ENCODE measurements at places on chromosomes 5 and 9. TPM values are rescaled to one million over a fixed set of nuclear protein-coding genes. Genes with fewer than 3 reads are reported as not detected.

DNA sequence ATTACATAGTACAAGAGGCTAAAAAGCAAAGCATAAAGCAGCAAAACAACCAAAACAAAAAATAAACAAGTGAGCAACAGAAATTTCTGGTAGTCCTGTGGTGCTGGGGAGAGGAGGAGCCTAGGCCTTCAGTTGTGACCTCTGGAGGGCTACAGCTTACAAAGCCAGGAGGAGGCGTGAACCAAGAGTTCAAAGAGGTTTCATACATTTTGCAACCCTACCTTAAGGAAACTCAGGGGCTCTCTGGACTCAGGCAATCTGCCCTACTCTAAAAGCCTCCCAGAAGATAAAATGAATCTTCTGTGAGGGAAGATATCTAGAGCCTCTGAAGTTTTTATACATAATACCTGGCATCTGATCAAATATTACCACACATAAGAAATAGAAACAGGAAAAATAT is 187.4 kb downstream of the AGTPBP1 start:
- no peak overlapping the region for H3K4me3 ChIP-seq
- no peak overlapping the region for H3K27ac ChIP-seq
- no peaks in the 10 kb centered on the region for H3K4me1 ChIP-seq

DNA sequence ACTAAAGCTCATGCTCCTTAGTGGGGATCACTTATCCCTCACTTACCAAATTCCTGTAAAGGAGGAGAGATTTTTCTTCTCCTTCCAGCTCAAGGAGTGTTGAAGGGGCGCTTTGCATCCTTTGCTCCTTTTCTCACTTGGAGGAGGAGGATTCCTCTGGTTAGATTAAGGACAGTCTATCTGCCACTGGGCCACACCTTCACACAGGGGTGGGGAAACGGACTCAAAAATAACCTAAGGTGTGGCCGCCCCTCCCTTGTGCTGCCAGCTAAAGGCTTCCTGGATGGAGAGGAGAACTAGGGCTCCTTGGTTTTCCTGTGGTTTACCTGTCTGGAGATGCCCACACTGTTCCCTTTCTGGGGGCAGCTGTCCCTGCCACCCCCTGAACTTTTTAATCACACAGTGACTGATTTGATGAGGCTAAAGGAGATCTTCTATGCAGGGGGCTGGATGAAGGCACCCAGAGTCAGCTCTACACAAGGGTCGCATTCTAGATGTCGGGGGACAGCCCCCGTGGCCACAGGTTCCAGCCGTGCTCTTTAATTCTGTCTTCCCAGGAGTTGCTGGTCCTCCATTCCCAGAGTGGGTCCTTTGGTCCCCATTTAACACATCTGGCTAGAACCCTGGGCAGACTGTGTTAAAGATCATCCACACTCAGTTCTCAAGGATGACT is 14.4 kb downstream of the GLRX start:
- H3K27ac ChIP-seq = peak overlapping the region; percentile 80
- DNase-seq = no peak
- H3K36me3 ChIP-seq = peaks cover 15% of the 10 kb centered on the region
- no peaks in the 10 kb centered on the region for H3K27me3 ChIP-seq
- H3K4me3 ChIP-seq = no peak overlapping the region

DNA sequence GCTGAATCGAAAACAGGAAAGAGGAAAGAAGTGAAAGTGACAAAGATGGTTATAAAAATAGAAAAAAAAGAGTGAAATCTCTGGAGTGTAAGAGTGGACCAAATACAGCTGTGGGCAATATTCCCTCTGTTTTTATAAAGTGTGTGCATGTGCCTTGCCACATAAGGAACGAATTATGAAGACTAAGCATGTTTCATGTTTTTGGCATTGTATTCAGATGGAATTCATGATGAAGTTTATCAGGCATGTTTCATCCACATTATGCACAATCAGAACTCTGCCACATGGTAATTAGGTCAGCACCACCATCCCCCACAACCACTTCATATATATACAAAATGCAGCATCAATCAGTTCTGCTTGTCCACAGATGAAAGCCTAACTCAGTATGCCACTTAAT is 348.0 kb downstream of the ZNF608 start:
- peaks cover 17% of the 10 kb centered on the region for H3K4me1 ChIP-seq
- DNase-seq = no peak
- no peak overlapping the region for H3K27ac ChIP-seq
- no peaks in the 10 kb centered on the region for H3K27me3 ChIP-seq
- no peaks in the 10 kb centered on the region for H3K36me3 ChIP-seq

DNA sequence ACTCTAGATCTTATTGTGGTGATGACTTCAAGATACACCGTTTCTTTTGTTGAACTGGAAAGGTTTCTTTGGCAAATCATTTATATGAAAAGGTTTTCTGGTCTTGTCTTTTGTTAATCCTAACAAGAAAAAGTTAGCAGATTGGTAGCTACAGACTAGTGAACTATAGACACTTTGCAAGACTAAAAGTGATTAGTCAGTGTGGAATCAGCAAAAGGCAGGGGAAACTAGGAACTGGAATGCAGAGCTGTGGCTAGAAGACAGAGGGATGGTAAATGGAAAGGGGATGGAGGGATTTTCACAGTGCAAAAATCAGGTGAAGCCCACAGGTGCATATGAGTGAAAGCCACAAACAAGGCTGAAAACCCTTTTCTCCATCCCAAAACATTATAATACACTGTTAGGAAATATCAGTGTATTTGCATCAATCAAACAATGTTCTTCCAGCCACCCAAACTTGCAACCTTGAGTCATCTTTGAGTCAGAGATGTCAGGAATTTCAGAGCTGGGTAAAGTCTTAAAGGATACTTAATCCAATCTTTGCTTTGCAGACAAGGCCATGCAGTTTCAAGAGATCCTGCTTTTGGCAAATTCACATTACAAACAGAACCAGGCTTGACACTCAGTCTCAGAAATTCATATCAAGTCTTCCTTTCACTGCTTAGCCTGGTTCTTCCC is 52.7 kb downstream of the PLK2 start:
- no peaks in the 10 kb centered on the region for H3K27me3 ChIP-seq
- DNase-seq = no peak
- H3K27ac ChIP-seq = no peak overlapping the region
- H3K4me1 ChIP-seq = no peaks in the 10 kb centered on the region
- H3K4me3 ChIP-seq = no peak overlapping the region

- no peak overlapping the region for H3K4me3 ChIP-seq
- peaks cover 6% of the 10 kb centered on the region for H3K36me3 ChIP-seq
- DNase-seq = no peak
- H3K4me1 ChIP-seq = no peaks in the 10 kb centered on the region
- no peaks in the 10 kb centered on the region for H3K27me3 ChIP-seq
- no peak overlapping the region for H3K27ac ChIP-seq
Measured at GRCh38 chr5:41842777-41843176, 27.4 kb downstream of the OXCT1 start.

The ARSI gene
- 7.0 TPM for total RNA-seq

GRCh38 chr5:108769352-108769751 is 21.7 kb downstream of the FER start:
- H3K27ac ChIP-seq = no peak overlapping the region
- H3K36me3 ChIP-seq = no peaks in the 10 kb centered on the region
- H3K4me3 ChIP-seq = no peak overlapping the region
- H3K27me3 ChIP-seq = no peaks in the 10 kb centered on the region

The INSYN2B gene
- not detected for total RNA-seq

DNA sequence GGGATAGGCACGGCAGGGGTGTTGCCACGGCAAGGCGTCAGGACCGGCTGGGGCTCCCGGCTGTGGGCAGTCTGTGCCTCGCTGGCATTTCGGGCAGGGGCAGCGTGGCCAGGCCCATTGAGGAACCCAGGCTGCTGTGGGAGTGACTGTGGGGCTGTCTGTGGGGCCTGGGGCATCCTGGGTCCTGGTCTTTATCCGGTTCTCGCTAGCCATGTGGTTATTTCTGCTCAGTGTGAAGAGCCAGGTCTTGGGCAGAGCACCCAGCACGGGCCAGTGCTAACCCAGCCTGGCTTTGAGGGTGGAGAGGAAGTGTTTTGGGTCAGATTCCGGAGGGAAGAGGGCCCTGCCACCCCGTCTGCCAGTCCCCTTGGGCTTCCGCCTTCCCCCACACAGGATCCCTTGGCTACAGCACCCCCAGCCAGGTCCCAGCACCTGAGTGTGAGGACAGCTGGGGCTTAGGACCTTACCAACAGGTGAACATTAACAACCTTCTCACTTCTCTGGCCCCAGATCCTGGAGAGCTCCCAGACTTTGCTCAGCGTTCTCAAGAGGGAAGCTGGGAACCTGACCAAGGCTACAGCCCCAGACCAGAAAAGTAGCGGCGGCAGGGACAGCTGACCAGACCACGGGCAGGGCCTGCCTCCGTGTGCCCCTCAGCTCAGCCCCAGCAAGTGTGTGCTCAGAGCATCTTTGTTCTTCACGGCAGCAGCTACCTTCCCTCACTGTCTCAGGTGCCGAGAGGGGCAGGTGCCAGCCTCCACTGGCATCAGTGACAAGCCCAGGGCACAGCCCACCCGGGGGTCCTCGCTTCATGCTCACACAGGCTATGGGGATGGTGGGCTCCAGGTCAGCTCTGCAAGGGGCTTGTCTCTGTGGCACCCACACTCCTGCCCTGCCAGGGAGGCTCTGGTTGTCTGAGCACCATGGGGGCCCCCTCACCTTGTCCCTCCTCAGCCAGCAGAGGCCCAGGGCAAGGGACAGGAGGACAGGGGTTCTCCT is 1.1 kb downstream of the SSNA1 start:
- no peaks in the 10 kb centered on the region for H3K27me3 ChIP-seq
- DNase-seq = peak; percentile 51
- H3K4me3 ChIP-seq = peak overlapping the region; percentile 99
- peaks cover 58% of the 10 kb centered on the region for H3K36me3 ChIP-seq
- peak overlapping the region; percentile 96 for H3K27ac ChIP-seq
- peaks cover 44% of the 10 kb centered on the region for H3K4me1 ChIP-seq

The OLFM1 gene
- total RNA-seq = 58.3 TPM

DNA sequence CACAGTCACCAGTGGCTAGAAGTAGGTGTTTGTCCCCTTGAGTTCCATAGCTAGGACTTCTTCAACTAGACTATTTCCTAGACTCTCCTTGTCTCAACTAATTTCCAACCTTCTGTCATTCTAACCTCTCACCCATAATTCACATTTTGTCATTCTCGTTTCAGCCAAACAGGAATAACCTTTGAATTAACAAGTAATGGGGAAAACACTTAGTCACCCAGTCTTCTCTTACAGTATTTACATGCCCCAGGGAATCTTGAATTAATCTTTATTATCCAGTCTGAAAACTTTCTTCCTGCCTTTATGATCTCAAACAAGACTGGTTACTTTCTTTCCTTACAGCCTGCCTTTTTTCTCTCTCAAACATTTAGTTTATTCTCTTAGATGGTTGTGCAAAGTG is 63.3 kb upstream of the RUSC2 start:
- no peak overlapping the region for H3K27ac ChIP-seq
- DNase-seq = peak; percentile 29
- H3K27me3 ChIP-seq = no peaks in the 10 kb centered on the region
- H3K36me3 ChIP-seq = no peaks in the 10 kb centered on the region
- no peaks in the 10 kb centered on the region for H3K4me1 ChIP-seq
- H3K4me3 ChIP-seq = no peak overlapping the region

DNA sequence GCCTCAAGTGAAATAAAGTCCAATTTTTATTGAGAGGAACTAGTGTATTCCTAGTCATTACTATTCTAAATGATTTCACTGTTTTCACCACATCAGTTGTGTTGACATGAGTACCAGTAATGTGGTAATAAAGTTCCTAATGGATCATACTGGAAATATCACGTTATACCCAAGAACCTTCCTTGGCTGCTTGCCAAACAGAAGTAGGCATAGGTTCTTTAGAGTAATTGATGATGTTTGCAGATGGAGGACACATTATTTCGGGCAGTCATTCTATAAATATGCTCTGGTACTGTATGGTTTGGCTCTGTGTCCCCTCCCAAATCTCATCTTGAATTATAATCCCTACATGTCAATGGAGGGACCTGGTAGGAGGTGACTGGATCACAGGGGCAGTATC is 15.1 kb downstream of the SNCAIP start:
- H3K27me3 ChIP-seq = no peaks in the 10 kb centered on the region
- H3K36me3 ChIP-seq = no peaks in the 10 kb centered on the region
- no peak overlapping the region for H3K4me3 ChIP-seq
- DNase-seq = no peak

The FBLL1 gene
- not detected for total RNA-seq

The PLAC8L1 gene
- not detected for total RNA-seq

The TRIP13 gene
- total RNA-seq = 2.2 TPM

The SLC1A3 gene
- 29.7 TPM for total RNA-seq

DNA sequence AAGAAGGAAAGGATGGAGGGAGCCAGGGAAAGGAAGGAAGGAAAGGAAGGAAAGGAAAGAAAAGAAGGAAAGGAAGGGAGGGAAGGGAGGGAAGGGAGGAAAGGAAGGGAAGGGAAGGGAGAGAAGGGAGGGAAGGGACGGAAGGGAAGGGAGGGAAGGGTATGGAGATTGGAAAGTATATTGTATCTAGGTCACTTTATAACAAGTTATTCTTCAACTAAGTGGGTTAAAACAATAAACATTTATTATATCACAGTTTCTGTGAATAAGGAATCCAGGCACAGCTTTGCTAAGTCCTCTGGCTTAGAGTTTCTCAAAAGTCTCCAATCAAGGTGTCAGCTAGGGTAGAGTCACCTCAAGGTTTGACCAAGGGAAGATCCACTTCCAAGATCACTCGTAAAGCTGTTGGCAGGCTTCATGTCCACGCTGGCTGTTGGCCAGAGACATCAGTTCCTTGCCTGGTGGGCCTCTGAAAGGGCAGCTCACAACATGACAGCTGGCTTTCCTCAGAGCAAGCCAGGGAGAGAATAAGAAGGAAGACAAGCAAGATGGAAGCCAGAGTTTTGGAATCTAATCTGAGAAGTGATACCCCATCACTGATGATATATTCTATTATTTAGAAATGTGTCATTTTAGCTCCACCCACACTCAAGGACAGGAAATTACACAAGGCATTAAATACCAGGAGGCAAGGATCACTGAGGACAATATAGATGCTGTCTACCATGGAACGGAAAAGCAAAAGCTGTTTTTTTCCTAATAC is 105.1 kb downstream of the DEPDC1B start:
- no peak overlapping the region for H3K27ac ChIP-seq
- no peaks in the 10 kb centered on the region for H3K27me3 ChIP-seq
- H3K4me1 ChIP-seq = no peaks in the 10 kb centered on the region
- H3K36me3 ChIP-seq = no peaks in the 10 kb centered on the region
- DNase-seq = peak; percentile 8

The CTXN3 gene
- not detected for total RNA-seq

The PIP5KL1 gene
- 98.0 TPM for total RNA-seq

DNA sequence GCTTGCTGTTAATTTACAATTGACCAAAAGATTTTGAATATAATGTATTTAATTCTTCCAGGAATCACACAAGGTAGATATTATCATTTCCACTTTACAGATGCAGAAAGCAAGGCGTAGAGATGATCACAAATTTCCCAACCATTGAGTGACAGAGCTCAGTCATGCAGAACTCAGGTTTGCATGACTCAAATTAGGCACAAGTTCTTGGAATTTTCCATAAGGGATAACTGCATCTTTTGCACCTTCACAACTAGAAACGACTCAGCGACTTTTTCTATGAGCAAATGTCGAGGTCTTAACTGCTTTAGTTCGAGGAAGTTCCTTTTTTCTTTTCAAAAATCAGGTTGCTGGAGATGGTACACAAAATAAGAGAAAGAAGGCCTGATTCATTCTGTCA is 265.5 kb upstream of the PAPPA start:
- H3K27ac ChIP-seq = no peak overlapping the region
- no peak for DNase-seq
- no peaks in the 10 kb centered on the region for H3K4me1 ChIP-seq
- no peaks in the 10 kb centered on the region for H3K27me3 ChIP-seq
- no peak overlapping the region for H3K4me3 ChIP-seq
- H3K36me3 ChIP-seq = no peaks in the 10 kb centered on the region

All from stomach (tissue), 19 donors.